ENCODE measurements at places on chromosomes 2 and 18.

DNA sequence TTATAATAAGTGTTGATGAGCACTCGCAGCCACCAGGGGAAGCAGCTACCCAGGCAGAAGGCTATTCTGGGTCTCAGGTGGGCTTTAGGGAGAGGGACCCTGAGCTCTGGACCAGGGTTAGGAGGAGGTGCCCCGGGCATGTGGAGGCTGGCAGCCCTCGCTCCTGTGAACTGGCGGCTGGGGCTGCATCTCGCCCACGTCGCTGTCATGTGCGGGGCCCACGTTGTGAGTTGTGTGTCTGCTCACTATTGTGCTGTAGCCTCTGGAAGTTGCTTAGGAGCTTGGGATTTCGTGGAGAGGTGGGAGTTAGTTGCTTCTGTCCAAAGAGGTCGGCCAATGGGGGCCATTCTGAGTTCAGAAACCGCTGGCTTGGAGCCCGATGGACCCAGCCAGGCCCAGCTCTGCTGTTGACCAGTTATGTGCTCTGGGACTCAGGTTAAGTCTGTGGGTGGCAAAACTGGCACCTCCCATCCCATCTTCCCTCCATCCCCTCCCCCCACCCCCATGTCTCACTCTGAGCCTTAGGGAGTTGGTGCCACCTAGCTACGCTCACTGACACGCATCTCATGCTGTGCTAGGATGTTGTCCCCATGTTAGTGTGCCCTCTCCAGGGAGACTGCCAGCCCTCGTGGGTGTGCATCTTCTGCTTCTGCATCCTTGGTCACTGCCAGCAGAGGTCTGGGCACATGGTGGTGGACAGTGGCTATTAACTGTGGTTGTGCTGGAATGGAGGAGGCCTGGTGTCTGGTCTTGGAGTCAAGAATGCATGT lies 18.5 kb downstream of the RRM2 start:
- DNase-seq = no peak

- no peak for DNase-seq
Observed at GRCh38 chr18:29594493-29594892, 1417.6 kb upstream of the CDH2 start.

GRCh38 chr2:229712136-229712535 lies 2.2 kb downstream of the DNER start:
- no peak for DNase-seq

DNA sequence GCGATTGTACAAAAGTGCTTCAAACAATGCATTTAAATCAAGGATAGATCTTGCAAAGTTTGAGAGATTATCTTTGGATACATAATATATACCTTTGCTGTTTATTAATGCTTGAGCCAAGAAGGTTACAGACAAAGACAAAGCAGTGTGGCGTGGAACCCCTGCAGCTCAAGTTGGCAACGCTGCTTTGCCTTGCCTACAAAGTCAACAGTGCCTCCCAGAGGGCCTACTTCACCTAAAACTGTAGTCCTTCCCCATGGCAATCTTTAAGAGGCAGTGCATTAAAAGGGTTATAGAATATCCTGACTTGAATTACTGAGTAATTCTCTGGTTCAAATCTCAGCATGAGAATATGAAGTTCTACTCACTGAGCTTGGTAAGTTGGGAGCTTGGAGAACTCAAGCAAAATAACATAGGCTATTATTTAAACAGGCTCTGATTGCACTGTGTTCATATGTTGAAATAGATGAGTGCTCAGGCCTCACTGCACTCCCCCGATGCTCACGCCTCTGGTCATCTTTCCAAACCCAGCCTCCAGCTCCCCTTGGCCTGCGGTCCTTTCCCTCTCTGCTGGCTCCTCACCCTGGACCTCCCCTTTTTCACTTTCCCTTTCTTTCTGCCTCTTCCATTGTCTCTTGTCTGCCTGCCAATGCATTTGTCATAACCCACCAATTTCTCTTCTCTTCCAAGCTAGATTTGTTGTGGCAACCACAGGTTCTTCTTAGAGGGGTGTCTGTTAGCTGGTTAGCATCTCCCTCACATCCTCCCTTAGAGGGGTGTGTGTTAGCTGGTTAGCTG lies 96.5 kb downstream of the MYT1L start:
- DNase-seq = no peak

GRCh38 chr2:124999906-125000305 lies 974.8 kb downstream of the CNTNAP5 start:
- no peak for DNase-seq

GRCh38 chr2:216696751-216697560 lies 1.6 kb upstream of the IGFBP5 start:
- DNase-seq = no peak

DNA sequence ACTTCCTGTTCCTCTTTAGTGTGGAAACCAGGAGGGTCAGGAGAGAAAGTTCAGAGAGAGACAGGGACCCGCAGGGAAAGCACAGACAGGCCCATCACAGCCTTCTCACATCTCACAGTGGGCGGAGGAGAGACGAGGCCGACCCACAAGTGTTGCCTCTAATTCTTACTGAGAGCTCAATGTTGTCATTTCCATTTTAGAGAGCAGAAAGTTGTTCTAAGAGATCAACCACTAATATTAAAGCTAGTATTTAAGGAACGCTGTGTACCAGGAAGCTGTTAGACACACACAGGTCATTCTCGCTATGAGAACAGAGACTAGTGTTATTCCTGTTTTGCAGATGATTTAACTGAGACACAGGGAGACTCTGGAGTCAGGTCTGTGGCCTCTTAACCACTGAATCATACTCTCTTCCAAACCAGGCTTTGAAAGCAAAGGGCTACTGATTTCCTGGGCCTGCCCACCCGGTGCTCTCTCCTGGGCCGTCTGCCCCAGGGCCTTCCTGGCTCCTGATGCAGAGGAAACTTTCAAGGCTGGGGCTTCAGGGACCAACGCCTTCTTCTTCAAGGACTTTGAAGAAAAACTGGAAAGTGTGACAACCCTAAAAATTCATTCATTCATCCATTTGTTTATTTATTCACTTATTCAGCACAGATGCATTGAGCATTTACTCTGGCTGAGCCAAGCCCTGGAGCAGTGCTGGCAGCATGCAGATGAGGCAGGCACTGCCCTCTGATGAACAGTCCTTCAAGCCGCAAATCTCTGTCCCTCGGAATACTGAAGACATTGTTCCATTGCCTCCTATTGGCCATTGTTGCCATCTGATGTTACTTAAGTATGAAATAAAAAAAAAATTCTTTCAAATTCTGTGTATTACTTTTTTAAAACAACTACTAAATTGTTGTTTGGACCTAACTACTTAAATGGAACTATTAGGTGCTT lies 37.2 kb upstream of the BIN1 start:
- DNase-seq = no peak

DNA sequence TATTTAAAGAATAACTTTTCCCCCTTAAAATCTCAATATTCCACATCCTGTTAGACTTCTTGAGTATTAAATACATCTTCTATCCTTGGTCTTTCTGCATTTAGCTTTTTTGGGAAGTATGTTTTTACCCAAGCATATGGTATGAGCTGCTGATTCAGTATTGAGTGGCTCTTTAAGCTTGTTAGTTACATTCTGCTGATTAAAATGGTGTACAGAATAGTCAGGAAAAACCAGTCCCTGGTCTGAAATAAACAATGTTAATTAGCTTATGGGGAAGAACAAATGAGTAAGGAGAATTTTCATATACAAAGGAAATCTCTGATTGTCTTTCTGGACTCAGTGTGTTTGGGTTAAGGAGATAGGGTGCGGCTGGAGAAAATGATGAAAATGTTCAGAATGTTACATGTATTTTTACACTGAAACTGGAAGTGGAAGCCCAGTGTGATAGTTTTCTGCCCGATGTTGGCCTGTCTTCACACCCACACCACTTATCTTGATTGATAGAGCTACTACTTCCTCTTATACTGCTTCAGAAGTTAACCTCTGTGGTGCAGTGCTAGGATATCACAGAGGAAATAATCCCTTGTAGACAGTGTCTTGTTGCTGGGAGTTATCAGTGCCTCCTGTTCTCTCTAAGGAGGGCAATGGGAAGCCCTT lies 84.0 kb downstream of the MSH2 start:
- peak; percentile 17 for DNase-seq

- DNase-seq = no peak
Observed at GRCh38 chr2:208015475-208015874, 9.9 kb downstream of the PLEKHM3 start.

GRCh38 chr18:35028536-35028935 lies 12.7 kb upstream of the MAPRE2 start:
- DNase-seq = no peak

DNA sequence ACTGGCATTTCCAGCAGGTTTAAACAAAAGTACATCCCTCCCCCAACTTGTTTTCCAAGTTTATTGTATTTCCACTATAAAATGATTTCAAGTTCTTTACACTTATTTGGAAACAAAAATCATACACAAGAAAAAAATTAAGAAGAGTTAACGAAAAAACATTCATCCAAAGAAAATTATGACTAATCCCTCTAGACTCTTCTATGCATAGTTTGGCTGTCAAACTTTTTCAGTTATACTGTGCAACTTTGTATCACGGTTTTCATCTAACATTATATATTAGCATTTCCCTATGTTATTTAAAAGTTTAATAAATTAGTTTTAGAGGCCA lies 627 bp downstream of the WDCP start:
- no peak for DNase-seq

GRCh38 chr2:134193006-134193405 lies 60.9 kb upstream of the MGAT5 start:
- DNase-seq = no peak

GRCh38 chr2:124187948-124188347 lies 162.9 kb downstream of the CNTNAP5 start:
- DNase-seq = no peak

DNA sequence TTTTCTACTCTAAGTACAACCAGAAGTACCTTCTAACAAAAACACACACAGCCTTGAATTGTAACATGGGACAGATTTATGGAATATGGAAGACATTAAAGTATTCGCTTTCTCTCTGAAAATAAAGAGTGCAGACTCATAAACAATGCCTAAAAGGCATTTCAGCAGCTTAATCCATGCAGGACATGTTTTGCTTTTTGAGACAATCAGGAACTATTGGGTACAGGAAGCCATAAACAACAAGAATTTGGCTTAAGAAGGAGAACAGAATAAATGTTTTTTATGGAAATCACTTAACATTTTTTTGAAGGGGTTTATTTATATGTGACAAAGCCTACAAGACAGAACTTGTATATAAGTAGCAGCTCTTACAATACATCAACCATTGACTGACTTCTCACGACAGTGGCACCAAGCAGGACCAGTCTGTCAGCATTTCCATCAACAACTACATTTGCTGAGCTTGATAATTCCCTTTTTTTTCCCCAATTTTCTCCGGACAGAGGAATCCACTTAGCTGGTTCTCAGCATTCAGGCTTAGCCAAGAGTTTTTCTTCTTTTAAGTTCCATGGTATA lies 140.1 kb downstream of the EXOC6B start:
- no peak for DNase-seq

GRCh38 chr2:218261423-218262236 lies 815 bp downstream of the GPBAR1 start:
- DNase-seq = no peak

DNA sequence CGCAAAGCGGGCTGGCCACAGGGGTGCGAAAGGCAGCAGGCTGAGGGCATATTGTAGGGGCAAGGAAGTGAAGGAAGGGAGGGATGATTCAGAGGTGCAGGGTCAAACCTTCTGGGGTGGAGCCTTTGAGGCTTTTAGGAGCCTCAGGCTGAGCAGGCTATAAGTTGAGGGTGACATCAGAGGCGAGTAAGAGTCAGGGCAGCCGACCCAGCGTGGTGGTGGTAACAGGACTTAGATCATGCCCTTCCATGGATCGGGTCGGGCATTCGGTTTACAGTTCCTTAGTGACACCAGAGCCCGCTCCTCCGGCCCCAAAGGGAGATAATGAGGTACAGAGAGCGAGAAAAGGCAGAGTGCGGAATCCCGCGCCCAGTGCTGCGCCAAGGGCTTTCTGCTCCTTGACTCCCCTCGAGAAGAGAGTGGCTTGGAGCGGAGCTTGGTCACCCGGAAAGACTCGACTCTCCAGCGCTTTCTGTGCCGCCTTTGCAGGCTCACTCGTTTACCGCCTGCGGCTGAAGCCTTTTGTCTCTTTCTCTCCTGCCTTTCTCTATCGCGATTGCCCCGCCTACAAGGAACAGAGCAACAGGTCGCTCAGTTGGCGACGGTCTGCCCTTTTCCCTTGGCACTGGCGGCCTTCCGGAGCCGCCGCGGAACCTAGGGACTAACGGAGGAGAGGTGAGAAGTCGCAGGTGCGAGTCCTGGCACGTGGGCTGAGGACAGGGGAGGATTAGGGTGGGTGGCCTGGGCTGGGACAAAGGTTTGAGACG lies 720 bp downstream of the LBX2 start:
- DNase-seq = no peak

DNA sequence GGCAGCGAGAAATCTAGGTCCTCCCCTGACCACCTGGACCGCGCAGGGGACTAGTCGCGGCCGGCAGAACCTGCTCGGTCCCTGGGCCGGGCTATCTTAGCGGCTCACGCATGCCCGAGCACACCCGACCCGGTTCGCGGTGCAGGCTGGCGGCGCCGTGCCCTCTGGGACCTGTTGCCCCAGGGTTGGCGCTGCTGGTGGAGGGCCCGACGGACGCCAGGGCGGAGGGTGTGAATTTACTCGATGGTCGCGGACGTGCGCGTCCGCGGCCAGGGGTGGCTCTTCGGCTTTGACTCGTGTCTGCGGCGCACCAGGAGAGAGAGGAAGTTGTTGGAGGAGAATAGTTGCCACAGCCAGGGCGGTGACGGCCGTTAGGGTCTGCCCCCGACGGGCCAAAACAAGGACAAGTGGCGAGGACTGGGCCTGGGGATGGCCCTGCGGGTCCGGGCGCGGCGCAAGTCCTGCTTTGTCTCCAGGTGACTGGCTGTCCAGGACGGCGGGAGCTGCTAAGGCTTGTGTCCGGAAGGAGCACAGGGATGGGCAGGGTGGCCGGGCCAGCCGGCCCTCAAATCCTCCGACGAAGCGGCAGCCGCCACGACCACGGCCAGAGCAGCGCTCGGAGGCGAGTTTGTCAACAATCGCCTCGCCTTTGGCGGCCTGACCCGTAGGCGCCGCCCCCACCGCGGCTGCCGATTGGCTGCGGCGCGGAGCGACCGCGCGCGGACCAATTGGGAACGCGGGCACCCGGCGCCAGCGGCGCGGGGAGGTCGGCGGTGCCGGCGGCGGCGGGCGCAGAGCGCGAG lies 1.3 kb downstream of the BCL2L11 start:
- peak; percentile 83 for DNase-seq

GRCh38 chr18:2896990-2897389 lies 50.2 kb downstream of the EMILIN2 start:
- no peak for DNase-seq

- DNase-seq = no peak
Observed at GRCh38 chr2:151945186-151945585, 117.0 kb upstream of the ARL5A start.

- DNase-seq = no peak
Observed at GRCh38 chr18:7370802-7371201, 139.9 kb downstream of the LRRC30 start.

- DNase-seq = no peak
Observed at GRCh38 chr2:100302585-100302892, 19.8 kb downstream of the LONRF2 start.

- DNase-seq = no peak
Observed at GRCh38 chr18:35862119-35862640, 110.3 kb upstream of the RMP24 start.

- DNase-seq = no peak
Observed at GRCh38 chr2:98161186-98161585, 74.2 kb downstream of the VWA3B start.

- no peak for DNase-seq
Observed at GRCh38 chr2:168731616-168732015, 70.8 kb upstream of the NOSTRIN start.

- DNase-seq = no peak
Observed at GRCh38 chr2:102018823-102019445, 27.2 kb downstream of the IL1R2 start.

GRCh38 chr2:111659361-111660333 lies 224.3 kb downstream of the ANAPC1 start:
- DNase-seq = no peak

- no peak for DNase-seq
Observed at GRCh38 chr18:79583426-79583825, 96.2 kb upstream of the CTDP1 start.
